ENCODE measurements at places on chromosomes 12 and 14.

DNA sequence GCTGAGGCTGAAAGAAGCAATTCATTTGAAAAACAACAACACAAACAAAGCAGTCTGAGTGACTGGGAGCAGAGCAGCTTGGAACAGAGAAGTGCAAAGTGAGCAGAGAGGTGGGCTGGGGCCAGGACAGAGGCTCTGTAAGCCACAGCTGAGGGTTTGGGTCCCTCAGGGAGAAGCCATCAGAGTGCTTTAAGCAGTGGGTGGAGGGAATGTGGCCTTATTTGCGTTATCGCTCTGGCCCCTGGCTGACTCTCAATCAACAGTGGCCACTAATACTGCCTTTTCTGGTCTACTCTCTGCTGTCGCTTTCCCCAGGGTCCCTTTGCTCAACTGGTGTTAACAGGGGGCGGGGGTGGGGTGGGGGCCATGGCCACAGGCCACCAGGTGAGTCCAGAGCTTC, 44.2 kb downstream of the IRF2BPL start:
- no peak for DNase-seq

- no peak for DNase-seq
Measured at GRCh38 chr14:33465846-33466700, 484.8 kb downstream of the EGLN3 start.

- no peak for DNase-seq
Measured at GRCh38 chr14:88289234-88289633, 33.8 kb downstream of the KCNK10 start.

DNA sequence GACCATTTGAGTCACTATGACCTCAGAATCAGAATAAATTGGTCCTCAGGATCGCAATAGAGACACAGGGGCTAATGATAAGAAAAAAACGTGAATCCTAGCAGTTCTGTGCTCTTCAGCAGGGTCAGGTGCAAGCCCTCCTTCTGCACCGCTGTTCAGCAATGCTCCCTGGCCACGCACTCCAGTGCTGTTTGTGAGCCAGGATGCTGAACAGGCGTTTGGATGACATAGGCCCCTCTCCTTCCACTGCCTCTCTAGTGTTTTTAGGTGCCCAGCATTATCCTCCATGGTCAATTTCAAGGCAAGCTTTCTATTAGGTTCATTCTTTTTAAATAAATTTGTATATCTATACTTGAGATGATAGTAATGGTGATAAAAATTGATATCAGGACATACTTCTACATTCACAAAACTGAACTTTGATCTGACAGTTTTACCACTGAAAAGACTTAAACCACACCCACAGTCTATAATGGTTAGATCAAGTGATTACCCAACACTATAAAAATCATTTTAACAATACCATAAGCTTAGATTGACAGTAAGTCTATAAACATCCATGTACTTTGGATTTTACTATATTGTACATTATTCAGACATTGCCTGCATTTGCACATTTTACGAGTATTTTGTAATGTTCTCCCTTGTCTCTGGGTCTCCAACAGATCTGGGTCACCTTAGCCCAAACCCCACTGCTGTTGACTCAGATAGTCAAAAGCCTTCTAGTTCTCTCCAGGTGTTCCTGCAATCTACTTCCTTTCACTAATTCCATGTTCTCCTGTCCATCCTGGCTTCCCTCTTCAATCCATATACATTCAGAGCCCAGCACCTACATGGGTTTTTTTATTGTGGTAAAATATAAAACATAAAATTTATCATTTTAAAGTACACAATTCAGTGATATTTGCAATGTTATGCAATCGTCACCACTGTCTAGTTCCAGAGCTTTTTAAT, 114.9 kb upstream of the COCH start:
- DNase-seq: no peak

DNA sequence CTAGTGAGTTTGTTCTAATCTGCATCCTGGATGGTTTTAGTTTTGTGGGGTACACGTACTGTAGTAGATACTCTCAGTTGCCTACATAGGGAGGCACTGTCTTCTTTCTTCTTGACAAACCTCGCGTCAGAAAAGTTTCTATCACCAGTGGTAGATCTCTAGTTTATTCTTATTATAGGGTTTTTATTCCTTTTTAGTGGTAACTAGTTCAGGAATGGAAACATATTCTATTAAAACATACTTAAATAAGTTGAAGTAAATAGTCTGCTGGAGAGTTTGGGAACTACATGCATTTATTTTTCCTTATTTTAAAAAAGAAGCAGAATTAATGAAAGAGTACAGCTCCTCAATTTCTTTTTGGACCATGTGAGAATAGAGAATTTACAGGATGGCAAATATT, 33.6 kb upstream of the OR9K2 start:
- no peak for DNase-seq

DNA sequence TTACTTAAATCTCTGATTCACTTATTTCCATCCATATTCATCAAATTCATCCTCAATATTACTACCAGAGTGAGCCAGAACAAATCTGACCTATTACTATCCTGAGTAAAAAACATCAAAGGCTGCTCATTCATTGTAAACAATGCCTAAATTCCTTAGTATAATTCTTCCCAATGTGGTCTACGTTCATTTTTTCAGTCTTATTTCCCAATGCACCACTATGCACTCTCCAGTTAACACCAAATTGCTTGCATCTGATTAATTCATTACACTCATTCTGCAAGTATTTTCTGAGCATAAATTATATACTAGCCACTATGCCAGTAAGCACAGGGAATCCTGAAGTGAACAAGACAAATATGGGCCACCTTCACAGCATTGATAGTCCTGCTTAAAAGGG, 110.0 kb downstream of the EPS8 start:
- no peak for DNase-seq

GRCh38 chr14:83624541-83624940, 1905.4 kb upstream of the FLRT2 start:
- DNase-seq: no peak

DNA sequence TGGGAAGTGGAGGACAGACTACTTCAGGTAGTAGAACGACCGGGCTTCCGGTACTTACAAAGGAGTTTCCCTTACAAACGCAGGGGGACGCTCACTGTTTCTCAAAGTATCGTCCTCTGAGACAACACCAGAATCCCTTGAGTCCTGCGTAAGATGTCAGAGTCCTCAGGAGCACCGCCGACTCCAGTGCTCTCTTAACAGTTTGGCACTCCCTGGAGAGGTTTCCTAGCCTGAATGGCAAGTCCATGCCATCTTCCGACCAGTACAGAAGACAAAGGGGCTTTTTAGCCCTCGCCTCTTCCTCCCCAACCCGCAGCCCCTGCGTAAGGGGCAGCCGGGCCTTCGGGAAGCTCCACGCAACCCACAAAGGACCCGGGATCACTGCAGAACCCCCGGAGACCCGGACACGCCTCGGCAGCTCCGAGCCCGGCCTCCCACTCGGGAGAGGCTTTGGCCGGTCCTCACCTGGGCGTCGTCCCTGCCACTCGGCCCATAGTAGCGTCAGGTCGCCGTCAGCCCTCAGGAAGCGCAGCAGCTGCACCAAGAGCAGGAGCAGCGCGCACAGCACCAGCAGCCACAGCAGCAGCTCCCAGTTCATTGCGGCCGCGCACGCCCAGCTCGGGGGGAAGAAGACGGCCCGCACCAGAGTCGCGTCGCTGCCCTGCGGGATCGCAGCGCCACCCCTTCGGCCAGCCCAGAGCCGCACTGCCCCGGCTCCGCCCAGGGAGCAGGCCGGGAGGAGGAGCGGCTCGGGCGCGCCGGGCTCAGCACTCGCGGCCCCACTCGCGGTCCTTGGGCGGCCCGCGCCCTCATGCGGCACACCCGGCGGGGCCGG, at the start of gene DHRS7:
TSS of gene DHRS7 (minus strand) at position 687 of the 835 bp plus-strand sequence. CDS start at position 598, 89 bp downstream.
- peak; percentile 64 for DNase-seq

DNA sequence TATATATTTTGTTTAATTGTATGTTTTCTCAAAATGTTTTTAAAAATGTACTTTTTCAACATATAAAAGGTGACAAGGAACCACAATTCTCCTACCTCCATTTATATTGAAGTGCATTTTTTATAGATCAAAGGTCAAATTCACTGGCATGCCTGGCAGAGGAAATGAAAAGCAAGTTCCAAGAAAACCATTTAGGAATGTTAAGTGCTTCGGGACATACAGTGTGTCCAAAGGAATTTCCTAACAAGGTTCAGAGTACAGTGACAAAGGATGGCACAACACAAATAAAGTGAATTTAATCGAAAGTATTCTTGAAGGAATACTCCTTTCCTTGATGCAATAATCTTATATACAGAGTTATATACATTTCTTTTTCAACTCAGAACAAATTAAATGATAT, 242.3 kb downstream of the CCER1 start:
- DNase-seq: no peak

DNA sequence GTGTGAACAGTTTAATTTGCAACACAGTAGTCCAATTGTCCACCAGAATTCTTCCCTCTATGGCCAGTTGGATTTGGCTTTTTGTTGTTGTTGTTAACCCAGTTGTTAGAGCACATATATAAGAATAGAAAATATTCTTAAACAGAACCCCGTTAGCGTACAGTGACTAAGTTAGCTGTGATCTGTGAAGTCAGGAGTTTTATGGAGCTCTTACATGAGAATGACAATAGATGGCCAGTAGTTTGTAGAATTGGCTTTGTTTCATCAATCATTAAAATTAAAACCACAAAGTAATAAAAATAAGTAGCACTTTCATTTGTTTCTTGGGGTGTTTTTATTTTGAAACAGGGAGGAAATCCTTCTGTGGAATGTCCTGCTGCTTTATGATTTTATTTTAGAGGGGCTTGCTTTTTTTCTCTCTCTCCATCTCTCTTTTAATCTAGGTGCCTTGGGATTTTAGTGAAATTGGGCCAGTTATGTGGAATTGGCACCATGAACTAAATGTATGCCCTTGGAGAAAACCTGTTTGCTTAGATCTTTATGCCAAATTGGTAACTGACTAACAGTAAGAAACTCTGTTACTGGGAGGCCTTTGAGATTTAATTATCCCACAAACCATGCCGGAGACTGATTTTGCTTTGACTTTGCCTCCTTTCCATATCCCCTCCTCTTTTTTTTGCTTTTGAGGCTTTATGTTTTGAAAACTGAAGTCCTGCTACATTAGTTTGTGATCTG, 22.9 kb downstream of the FBXW8 start:
- no peak for DNase-seq

DNA sequence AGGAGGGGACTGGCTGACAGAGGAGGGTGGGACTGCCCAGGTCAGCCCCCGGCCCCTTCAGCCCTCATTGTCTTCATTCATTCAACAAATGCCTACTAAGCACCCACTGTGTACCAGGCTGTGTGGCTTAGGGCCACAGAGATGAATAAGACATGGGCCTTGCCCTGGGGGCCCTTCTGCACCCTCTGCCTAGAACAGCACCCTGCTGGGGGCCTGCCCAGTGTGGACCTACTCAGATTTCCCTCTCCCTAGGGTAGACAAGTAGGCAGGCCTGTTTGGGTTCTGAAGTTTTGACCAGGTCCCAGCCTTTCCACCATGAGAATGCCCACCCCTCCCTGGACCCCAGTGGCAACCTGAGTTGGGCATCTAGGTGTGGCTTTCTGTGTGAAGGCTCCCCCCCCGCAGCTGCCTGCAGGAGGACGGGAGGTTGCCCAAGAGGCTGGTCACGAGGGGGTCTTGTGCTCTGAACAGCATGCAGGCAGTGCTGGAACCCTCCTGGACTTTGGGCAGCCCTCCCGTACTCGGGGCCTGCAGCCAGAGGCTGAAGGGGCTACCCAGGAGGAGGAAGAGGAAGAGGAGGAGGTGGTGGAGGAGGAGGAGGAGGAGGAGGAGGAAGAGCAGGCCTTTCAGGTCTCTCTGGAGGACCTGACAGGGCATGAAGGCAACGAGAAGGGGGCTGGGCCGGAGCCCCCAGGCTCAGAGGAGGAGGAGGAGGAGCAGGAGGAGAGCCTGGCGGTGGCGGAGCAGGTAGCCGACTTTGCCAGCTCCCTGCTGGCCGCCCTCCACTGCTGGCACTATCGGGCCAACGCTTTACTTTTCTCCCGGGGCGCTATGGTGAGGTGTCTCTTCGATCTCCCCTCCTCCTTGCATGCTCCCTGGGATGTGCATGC, 33.4 kb downstream of the PLEKHG3 start:
- no peak for DNase-seq

- DNase-seq: no peak
Measured at GRCh38 chr14:91376547-91377477, 40.8 kb downstream of the CCDC88C start.

DNA sequence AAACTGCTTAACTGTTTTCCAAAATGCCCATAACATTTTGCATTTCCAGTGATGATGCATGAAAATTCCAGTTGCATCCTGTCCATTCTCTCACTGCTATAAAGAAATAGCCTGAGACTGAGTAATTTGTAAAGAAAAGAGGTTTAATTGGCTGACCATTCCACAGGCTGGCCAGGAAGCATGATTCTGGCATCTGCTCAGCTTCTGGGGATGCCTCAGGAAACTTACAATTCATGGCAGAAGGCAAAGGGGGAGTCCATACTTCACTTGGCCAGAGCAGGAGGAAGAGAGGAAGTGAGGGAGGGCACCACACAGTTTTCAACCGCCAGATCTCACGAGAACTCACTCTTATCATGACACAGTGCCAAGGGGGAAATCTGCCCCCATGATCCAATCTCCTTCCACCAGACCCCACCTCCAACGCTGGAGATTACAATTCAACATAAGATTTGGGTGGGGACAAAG, 18.2 kb upstream of the CLEC2D start:
- DNase-seq: no peak

GRCh38 chr12:123363390-123363739, 1.3 kb downstream of the SBNO1 start:
- DNase-seq: no peak
